ENCODE measurements at places on chromosomes 16 and 17.
A peak's percentile ranks its signal among the peaks of the same experiment; 100 is the strongest.

DNA sequence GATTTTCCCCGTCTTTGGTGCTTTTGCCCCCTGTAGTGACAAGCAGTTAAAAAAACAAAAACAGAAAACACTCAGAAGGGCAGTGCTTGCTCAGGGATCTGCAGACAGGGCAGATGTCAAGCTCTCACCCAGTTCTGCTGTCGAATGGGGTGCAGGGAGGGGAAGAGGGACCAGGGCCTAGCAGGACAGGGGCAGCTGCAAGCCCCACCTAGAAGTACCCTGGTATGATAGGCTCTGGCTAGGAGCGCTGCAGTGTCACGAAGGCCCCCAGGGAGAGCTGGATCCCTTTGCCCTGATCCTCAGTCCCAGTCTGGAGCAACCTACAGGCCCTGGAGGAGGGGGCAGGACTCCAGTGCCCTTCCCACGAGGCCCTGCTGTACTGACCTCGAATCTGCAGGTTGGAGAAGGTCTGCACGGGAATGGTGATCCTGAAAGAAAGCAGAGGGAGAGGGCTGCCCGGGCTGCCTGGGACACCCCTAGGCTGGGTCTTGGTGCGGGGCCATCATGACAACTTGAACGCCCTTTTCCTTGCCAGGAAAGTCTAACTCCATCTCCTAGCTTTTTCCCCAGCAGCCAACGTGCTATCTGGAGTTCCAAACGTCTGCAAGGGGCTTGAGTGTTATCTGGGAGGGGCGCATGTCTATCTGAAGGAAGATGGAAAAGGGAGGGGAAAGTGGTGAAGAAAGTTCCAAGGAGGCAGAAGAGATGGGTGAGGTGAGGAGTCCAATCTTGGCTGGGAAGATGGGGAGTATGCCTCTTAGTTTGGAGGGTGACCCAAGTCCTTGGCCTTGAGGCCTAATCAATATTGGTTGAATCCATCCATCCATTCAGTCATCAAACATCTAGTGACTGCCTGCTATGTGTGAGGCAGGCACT lies 4.8 kb downstream of the GFAP start:
- peak; percentile 41 for DNase-seq

DNA sequence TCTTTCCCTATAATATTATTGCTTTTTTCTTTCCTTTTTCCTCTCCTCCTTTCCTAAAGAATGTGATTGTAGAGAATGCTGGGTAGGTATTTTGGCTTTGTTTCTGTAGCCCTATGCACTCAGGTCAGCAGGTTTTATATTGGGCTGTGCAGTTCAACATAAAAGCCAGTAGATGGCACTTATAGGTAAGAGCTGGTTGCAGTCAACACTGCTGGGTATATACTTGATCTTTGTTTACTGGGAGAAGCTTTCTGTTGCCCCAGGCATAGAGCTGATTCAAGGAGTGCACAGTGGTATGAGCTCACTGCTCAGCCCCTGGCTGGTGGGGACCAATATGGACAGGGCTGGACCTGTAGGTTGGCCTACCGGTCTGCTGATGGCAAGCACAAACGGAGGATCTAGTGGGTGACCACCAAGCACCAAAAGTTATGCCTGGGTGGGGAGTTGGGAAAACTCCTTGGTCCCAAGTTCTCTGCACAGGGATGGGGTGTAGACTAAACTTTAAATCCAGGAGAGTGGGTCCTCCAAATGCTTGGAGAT lies 378.9 kb downstream of the PMP22 start:
- DNase-seq, result no peak

DNA sequence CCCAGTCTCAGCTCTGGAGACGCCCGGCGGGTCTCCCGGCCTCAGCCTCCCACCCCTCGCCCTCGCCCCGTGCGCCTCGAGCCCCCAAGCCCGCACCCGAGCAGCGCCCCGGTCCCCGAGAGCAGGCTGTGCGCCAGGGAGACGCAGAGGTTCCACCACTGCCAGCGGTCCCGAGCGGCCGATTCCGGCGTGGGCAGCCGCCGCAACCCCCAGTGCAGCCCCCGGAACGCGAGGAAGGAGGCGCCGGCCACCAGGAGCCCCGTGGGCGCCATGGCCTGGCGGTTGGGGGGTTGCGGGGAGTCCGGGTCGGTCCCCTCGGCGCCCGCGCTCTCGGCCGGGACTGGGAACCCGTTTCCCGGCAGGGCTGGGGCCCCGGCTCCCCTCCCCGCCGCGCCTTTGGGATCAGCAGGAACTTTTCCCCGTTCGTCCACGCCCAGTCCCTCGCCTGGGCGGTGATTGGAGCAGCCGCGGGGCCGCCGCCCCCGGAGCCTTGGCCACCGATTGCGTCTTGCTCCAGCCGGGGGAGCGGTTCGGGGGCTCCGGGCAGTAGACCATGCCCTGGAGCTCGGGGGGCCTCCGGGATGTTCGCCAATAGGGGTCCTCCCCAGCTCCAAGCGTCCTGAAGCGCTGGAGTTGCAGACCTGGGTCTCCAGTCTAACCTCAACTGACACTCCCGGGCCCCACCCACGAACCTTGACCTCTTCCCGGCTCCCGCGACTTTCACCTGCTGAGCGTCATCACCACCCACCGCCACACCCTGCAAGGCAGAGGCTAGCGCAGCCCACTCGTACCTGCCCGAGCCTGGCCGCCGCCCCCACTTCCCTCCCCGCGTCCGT lies at the start of gene TLCD2:
Gene TLCD2, minus strand, starts transcription at position 407 of the 836 bp plus-strand sequence. Its CDS starts 135 bp downstream, at position 272.
- peak; percentile 86 for DNase-seq

- DNase-seq, result no peak
Measured at GRCh38 chr17:20103454-20104446, 94.6 kb downstream of the SPECC1 start.

DNA sequence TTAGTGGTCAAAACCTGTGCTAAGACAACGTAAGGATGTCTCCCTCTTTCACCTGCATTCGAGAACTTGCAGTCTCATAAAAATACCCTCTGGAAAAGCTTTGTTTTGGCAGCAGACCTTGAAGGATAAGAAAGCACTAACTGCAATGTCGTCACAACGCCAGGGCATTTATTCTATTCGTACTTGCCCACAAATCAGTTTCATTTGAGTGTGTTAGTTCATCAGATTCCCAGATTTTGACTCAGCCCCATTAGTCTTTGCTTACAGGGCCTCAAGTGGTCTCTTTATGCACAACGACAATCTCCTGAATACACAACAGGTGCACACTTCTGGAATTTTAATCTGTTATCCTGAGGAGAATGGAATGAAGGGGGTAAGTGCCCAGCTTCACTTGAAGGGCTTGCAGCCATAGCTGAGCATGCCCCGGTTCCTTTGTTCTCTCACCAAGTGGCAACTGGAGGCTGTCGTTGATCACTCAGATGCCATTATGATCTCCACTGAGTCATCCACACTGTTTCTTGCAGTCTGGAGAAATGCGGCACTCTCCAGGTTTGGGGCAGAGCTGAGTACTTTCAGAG lies 58.8 kb downstream of the CLEC19A start:
- DNase-seq, result no peak

DNA sequence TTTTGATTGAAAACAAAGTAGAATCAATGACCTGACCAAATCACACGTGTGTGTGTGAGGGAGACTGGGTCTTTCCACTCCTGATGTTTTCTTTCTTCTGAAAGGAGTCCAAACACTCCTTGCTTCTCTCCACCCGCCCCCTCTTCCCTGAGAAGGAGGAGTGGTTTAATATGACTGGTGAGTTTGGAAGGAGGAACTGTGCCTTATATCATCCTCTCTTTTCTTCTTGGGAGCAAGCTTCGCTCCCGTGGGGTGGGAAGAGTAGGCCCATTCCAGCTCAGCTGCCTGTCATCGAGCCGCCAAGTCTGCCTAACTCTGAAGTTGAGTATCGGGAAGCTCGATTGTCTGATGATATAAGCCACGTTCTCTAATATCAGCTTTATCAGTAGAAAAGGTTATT lies 96.5 kb downstream of the YPEL2 start:
- DNase-seq, result no peak
